ENCODE measurements at places on chromosomes 7 and 10.

GRCh38 chr10:104277785-104278184 lies 8.8 kb downstream of the GSTO2 start:
- H3K4me1 ChIP-seq, result no peaks in the 10 kb centered on the region
- H3K36me3 ChIP-seq, result no peaks in the 10 kb centered on the region
- no peak overlapping the region for H3K4me3 ChIP-seq
- no peaks in the 10 kb centered on the region for H3K27me3 ChIP-seq

- no peaks in the 10 kb centered on the region for H3K36me3 ChIP-seq
- no peak for DNase-seq
- H3K4me3 ChIP-seq, result no peak overlapping the region
- H3K27ac ChIP-seq, result no peak overlapping the region
- H3K27me3 ChIP-seq, result no peaks in the 10 kb centered on the region
Measured at GRCh38 chr10:124500757-124501156, 39.1 kb downstream of the LHPP start.

DNA sequence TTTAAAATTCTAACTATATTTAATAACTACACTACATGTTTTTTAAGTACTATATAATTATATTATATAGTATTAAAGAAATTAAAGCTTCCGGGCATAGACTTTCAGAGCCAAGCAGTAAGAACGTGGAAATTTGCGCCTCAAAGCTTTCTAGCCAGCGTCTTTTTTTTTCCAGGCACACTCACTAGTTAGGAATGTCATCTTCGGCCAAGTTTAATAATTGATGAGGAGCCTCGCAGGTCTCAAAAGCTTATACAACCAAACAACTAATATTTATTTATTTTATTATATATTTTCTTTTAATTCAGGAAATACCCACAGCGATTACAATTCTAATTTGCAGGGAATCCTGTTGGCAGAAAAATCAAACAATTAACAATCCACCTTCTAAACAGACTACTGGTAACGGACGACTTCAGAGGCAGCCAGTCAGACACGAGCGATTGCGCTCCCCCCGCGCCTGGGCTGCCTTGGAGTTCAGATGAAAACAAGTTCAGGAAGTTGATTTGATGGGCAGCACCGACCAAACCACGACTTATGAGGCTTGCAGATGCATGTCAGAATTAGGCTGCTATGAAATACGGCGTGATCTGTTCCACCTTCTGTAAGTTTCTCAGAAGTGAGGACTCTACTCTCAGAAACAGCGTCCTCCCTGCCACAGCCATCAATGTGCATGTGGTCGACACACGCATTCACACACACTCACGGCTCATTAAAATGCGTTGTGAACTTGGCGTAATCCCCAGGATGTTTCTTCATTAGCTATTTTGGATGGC lies 431.8 kb upstream of the MGMT start:
- H3K4me1 ChIP-seq, result no peaks in the 10 kb centered on the region
- no peaks in the 10 kb centered on the region for H3K36me3 ChIP-seq
- no peak for DNase-seq
- H3K27me3 ChIP-seq, result no peaks in the 10 kb centered on the region

DNA sequence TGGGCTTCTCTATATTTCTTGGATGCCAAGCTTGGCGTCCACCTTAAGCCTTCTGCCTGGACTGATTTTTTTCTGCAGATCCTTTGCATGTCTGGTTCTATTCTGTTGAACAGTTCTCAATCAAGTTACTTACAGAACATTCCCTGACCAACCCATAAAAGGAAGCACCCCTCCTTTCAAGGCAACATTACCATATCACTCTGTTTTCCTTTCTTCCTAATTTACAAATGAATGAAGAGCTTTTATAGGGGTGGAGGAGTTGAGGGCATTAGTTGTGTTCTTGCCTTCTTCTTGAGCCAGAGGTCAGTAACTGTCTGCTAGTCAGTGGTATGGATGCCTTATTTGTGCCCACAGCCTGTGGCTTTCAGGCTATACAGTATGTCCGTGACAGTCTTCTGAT lies 361.0 kb downstream of the PHTF2 start:
- H3K4me3 ChIP-seq, result no peak overlapping the region
- no peak for DNase-seq
- no peak overlapping the region for H3K27ac ChIP-seq
- no peaks in the 10 kb centered on the region for H3K36me3 ChIP-seq
- H3K4me1 ChIP-seq, result no peaks in the 10 kb centered on the region

GRCh38 chr7:157377436-157378124 lies 40.8 kb downstream of the DNAJB6 start:
- H3K4me3 ChIP-seq, result no peak overlapping the region
- peaks cover 1% of the 10 kb centered on the region for H3K36me3 ChIP-seq
- H3K27me3 ChIP-seq, result no peaks in the 10 kb centered on the region
- H3K27ac ChIP-seq, result no peak overlapping the region

- H3K4me3 ChIP-seq, result no peak overlapping the region
- no peaks in the 10 kb centered on the region for H3K4me1 ChIP-seq
- H3K36me3 ChIP-seq, result no peaks in the 10 kb centered on the region
- H3K27ac ChIP-seq, result no peak overlapping the region
- no peaks in the 10 kb centered on the region for H3K27me3 ChIP-seq
Measured at GRCh38 chr10:126892226-126893175, 12.7 kb upstream of the DOCK1 start.

GRCh38 chr7:13743226-13743625 lies 246.2 kb downstream of the ETV1 start:
- DNase-seq, result no peak
- H3K4me1 ChIP-seq, result no peaks in the 10 kb centered on the region
- no peaks in the 10 kb centered on the region for H3K27me3 ChIP-seq
- no peaks in the 10 kb centered on the region for H3K36me3 ChIP-seq
- no peak overlapping the region for H3K27ac ChIP-seq
